Occipital lobe (tissue), 3 donors: ENCODE measurements at places on chromosomes 6 and 20. TPM values are rescaled to one million over a fixed set of nuclear protein-coding genes. Genes with fewer than 3 reads are reported as not detected.

The GJA10 gene
- not detected for total RNA-seq

The SCRT2 gene
- total RNA-seq: 2.0 TPM

The SALL4 gene
- 0.16 TPM for total RNA-seq

The GSTA1 gene
- 0.31 TPM for total RNA-seq

The CLPSL1 gene
- not detected for total RNA-seq

The PRSS16 gene
- total RNA-seq: not detected

The PAK5 gene
- 55.7 TPM for total RNA-seq

The FLRT3 gene
- total RNA-seq: 27.5 TPM

The EYS gene
- 0.78 TPM for total RNA-seq

The FBXL4 gene
- 44.6 TPM for total RNA-seq

The BANF2 gene
- total RNA-seq: not detected

The PPP1R3G gene
- total RNA-seq: 1.2 TPM

The GRM4 gene
- total RNA-seq: 0.94 TPM

The EDN1 gene
- 5.9 TPM for total RNA-seq

The ADAM33 gene
- 3.6 TPM for total RNA-seq

The PACSIN1 gene
- total RNA-seq: 2.8 TPM

The TGM2 gene
- total RNA-seq: 3.7 TPM

The OPN5 gene
- not detected for total RNA-seq

The C20orf204 gene
- total RNA-seq: 1.2 TPM

The RIPOR2 gene
- total RNA-seq: 17.8 TPM

The SMOC2 gene
- total RNA-seq: 1.2 TPM

The TMEM14A gene
- total RNA-seq: 104 TPM

The TINAG gene
- 0.16 TPM for total RNA-seq

The SNAP25 gene
- 92.5 TPM for total RNA-seq

The TFAP2A gene
- total RNA-seq: not detected

The SRMS gene
- total RNA-seq: not detected

The VWA7 gene
- total RNA-seq: 0.31 TPM

The ZNF311 gene
- total RNA-seq: 8.9 TPM

The ITPR3 gene
- 0.78 TPM for total RNA-seq

The RSPO3 gene
- 44.1 TPM for total RNA-seq

The SEL1L2 gene
- total RNA-seq: 0.62 TPM

The GABRR1 gene
- not detected for total RNA-seq

The DLL1 gene
- 11.9 TPM for total RNA-seq

The CYP39A1 gene
- total RNA-seq: 2.3 TPM

The PGBD1 gene
- 17.0 TPM for total RNA-seq

The DYNLRB1 gene
- 33.5 TPM for total RNA-seq

The OSTM1 gene
- 61.8 TPM for total RNA-seq

The ALDH8A1 gene
- total RNA-seq: 1.4 TPM

The SYCP2 gene
- total RNA-seq: 4.1 TPM

The PHACTR3 gene
- total RNA-seq: 42.1 TPM
